ENCODE measurements at places on chromosomes 2 and 18. TPM values are rescaled to one million over a fixed set of nuclear protein-coding genes. Genes with fewer than 3 reads are reported as not detected.

MERTK gene
- total RNA-seq = 33.6 TPM

MPV17 gene
- total RNA-seq = 43.0 TPM

COL4A3 gene
- total RNA-seq = 0.04 TPM

GPBAR1 gene
- total RNA-seq = 0.07 TPM

CYS1 gene
- total RNA-seq = 0.04 TPM

DAW1 gene
- 16.6 TPM for total RNA-seq

CHST9 gene
- total RNA-seq = not detected

WDR75 gene
- total RNA-seq = 82.4 TPM

VRK2 gene
- total RNA-seq = 34.9 TPM

LYPD6 gene
- total RNA-seq = 1.8 TPM

SMYD1 gene
- not detected for total RNA-seq

EGR4 gene
- total RNA-seq = not detected

Data from pulmonary artery endothelial cell (primary cell).